ENCODE measurements at places on chromosomes 16 and 17.

DNA sequence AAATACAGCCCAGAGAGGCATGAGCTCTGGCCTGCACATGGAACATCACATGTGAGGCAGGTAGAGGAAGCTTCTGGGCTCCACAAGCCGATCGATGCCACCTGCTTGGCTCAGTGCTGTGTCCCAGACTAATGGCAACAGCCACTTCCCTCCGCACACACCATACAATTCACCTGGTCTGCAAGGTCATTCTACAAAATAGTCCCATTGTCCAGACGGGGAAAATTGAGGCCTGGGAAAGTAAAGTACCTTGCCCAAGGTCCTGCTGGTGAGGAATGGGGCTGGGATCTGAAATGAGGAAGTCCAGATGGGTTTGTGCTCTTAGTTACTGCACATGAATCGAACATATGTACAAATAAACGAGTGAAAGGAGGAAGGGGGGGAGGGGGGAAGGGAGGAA lies 88.0 kb downstream of the LITAF start:
- no peak for DNase-seq

GRCh38 chr17:60086818-60087591 lies 8.3 kb upstream of the HEATR6 start:
- no peak for DNase-seq

DNA sequence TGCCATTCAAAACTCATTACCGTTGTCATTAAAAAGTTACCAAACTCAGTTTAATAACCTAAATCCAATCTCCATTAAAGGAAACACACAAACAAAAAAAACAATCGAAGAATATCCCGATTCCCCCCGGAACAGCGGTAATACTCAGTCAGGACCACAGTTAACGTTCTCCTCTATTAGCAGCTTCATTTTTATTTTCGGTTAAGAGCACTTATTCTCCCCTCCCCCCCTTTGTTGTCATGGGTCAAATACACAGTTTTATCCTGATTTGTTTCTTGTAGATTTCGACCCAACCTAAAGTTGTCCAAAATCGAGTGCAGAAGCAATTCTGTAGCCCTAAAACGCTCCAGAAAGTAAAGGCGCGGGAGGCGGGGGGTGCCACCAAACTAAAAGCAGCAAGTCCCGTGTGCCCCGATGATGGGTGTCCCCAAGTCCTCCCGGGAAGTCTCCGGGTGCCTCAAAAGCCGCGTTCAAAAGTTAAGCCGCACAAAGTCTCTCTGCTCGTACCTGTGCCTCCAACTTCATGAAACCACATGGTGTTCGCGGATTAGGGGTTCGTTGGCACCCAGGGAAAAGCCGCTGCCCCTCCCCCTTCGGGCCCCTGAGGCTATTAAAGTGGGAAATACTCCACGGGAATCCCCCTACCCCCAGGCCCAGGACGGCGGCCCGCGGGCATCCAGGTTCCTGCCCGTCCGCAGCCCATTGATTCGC lies 996 bp downstream of the SUMO2 start:
- DNase-seq, result peak; percentile 24

GRCh38 chr17:70271672-70272071 lies 102.3 kb downstream of the KCNJ2 start:
- DNase-seq, result no peak

- DNase-seq, result no peak
Measured at GRCh38 chr17:47978324-47978723, 7.4 kb downstream of the CDK5RAP3 start.

GRCh38 chr16:30844671-30845449 lies 49.0 kb downstream of the BCL7C start:
- peak; percentile 48 for DNase-seq

- no peak for DNase-seq
Measured at GRCh38 chr17:7241090-7241733, 1.0 kb downstream of the GABARAP start.

DNA sequence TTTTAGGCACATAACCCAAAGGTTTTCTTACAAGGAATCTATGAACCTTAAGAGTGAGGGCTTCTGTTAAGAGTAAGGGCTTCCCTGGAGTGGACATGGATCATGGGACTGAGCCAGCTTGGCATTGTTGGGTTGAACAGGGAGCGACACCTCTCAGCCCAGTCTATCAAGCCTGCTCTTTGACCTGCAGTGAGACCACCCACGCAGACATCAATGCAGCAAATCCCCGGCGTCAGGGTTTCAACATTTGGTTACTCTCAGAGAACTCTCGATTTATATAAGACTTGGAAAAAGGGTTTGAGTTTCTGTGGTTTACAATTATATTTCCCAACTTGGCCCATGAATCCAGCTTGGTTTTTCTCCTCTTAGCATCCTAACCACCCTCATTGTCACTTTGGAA lies 299.9 kb downstream of the WWOX start:
- no peak for DNase-seq

GRCh38 chr17:35002876-35003551 lies 22.7 kb downstream of the LIG3 start:
- DNase-seq, result no peak

DNA sequence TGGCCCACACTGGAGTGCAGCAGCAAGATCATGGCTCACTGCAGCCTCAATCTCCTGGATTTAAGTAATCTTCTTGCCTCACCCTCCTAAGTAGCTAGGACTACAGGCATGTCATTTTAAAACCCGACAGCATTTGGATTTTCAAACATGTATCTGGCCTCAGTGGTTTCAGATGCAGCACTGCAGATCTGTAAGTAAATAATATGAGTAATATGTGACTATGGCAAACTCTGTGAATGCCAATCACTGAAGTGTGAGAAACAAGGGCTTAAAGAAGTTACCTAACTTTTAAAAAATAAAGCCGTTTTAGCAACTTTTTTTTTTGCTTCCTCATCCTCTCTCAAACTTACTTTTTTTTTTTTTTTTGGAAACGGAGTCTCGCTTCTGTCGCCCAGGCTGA lies 11.9 kb downstream of the CEP20 start:
- no peak for DNase-seq

DNA sequence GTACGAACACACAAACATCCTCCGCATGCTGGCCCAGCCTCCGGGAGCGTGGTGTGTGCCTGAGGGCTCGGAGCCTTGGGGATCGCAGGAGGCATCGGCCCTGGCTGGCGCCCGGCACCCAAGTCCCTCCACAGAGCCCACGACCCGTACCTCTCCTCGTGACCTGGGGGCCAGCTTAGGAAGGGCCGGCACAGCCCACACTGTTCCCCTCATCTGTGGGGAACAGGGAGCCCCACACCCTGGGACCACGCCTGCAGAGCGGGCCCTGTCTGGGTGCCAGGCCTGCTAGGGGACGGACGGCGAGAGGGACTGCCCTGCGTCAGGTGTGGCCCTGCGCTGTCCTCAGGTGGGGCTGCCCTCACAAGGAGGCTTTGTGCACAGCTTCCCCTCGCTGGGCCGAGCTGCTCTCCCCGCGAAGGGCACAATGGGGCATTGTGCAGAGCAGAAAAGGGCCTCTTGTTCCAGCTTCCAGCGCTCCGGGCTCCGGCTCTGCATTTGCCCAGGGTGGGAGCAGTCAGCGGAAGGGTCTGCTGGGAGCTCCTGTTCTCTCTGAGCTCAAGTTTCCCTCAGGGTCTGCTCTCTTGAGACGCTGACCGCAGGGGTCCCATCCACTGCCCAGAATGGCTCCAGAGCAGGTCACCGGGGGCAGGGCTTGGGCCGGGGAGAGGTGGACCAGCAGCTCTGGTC lies 1.7 kb upstream of the LMF1 start:
- no peak for DNase-seq

DNA sequence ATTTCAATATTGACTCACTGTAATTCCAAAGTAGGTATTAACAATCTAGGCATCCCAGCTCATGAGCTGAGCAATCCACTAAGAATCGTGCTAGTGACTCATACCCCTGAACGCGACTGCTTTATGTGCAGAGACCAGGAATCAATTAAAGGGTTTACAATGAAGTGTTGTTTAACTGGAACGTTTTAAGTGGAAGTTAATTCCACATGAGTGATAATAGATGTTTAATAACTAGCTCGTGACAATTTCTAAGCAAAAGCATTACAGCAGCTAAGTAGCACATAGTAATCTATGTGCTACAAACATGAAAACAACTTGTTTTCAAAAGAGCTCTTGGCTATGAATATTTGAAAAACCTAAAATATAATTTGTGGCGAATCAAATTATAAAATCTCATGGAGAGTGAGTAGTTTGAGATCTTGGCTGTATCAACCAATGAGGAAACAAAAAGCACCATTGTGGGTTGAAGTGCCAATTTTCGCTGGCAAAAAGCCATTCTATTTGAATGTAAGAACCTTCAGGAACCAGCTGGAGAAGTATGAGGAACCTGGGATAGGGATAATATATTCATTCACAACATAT lies 9.4 kb downstream of the GJC1 start:
- no peak for DNase-seq

GRCh38 chr16:57530104-57530521 lies 6.3 kb downstream of the CCDC102A start:
- peak; percentile 71 for DNase-seq

DNA sequence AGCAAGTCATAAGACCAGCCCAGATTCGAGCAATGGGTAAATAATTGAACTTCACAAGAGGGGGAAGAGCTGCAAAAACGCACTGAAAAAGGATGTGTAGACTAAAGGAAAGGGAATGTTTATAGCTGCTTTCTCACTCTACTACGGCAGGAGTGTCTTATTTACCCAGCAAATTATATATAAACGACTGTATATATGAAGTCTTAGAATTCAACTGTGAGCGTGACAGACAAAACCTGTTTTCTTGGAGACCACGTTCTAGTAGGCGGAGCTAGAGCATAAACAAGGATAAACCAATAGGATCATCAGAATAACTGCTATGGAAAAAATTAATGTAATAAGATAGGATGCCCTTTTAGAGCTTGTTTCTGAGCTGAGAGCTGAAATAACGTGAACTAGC lies 394.6 kb upstream of the MON1B start:
- no peak for DNase-seq

- no peak for DNase-seq
Measured at GRCh38 chr17:65527857-65528591, 33.4 kb downstream of the AXIN2 start.

DNA sequence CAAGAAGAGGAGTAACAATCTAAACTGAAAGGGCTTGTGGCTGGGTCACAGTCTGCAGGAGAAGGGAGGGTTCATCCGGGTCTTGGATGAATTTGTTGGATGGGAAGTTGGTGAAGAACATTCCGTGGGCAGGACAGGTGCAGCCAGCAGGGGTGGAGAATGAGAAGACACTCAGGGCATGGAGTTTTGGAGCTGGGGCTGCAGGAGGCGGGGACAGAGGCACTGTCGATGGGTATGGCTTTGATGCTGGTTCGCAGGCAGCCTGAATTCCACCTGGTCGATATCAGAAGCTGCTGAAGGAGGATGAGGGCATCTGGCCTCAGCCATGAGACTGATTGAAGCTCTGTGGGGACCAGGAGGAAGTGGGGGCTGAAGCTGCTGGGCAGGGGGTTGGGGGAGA lies 36.1 kb upstream of the CBFA2T3 start:
- no peak for DNase-seq

GRCh38 chr17:7922845-7923628 lies 6.6 kb downstream of the KCNAB3 start:
- peak; percentile 73 for DNase-seq

- no peak for DNase-seq
Measured at GRCh38 chr17:50533720-50534148, 1.2 kb downstream of the EPN3 start.

DNA sequence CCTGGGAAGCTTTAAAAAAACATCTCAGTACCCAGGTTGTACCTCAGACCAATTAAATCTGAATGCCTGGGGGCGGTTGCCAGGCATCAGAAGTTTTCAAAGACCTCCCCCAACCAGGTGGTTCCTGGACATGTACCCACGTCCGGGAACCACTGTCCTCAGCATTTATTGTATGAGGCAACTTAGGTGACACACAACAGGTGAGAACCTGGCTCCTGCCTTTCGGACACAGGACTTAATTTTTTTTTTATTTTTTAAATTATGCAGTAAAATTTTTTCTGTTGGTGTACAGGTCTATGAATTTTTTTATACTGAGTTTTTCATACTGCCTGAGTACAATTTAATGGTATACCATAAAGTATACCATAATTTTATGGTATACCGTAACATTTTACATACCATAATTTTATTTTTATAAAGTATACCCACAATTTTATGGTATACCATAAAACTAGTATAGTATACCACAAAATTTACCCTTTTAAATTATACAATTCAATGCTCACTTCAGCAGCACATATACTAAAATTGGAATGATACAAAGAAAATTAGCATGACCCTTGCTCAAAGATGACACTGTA lies 38.7 kb upstream of the DHX8 start:
- no peak for DNase-seq

- DNase-seq, result no peak
Measured at GRCh38 chr16:89170346-89171215, 967 bp upstream of the CDH15 start.

GRCh38 chr17:63278728-63279442 lies 167.2 kb downstream of the CYB561 start:
- no peak for DNase-seq

DNA sequence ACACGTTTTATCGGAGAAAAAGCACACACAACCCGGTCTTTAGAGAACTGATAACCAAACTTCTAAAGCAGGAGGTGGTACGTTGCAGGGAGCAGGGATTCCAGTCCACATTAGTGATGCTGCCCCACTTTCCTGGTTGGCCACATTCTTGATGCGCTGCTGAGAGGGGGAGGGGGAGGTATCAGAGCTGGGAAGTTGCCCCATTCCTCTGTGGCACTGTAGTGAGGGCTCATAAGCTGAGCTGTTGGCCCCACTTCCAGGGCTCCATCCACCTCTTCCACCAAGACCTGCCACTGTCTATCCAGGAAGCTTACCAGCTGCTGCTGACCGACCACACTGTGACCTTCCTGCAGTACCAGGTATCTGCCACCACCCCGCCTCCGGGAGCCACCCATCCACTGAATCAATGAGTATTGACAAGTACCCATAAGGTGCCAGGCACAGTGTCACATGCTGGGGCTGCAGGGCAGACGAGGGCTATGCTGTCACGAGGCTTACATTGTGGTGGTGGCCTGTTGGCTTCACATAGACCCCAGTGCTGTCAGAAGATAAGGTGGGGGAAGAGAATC lies 1.1 kb downstream of the TSEN54 start:
- DNase-seq, result no peak

DNA sequence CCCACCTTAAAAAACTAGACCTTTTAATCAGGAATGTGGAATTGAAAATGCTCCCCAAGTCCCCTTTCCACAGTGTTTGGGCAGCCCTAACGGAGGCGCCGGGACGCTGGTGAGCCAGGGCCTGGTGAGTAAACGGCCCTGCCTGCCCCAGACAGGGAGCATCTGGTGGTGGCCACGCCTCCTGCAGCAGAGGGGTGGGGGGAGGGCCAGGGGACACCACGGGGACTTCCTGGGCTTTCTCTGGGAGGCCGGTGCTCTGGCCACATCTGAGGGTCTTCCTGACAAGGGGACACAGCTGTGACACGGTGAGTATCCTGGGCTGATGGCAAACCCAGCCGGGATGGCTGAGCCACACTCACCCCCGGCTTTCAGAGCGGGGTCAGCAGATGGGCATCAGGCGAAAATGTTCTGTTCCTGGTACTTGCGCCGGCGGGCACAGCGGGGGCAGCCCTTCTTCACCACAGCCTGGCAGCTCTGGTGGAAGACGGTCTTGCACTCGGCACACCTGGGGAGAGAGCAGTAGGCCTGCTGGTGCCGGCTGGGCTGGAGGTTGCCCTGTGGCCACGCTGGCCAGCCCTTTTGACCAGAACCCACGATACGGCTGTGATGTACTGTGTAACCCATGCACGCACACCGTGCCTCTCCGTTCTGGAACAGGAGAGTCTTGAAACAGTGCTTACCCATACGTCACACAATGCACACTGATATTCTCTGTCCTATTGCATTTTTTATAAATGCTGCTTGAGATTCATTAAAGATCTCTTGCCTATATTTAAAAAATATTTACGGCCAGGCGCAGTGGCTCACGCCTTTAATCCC lies 5.0 kb upstream of the ARHGAP27 start:
- DNase-seq, result no peak

Data from stimulated activated CD8-positive, alpha-beta memory T cell treated with anti-CD3 and anti-CD28 coated beads, Interleukin-7, amount 100 ng/mL, for 4 hours (primary cell).